ENCODE measurements at places on chromosomes 16 and 17.

- no peak for DNase-seq
Observed at GRCh38 chr16:75079346-75079926, 37.1 kb downstream of the LDHD start.

- no peak for DNase-seq
Observed at GRCh38 chr17:80106176-80106575, 4.8 kb downstream of the GAA start.

GRCh38 chr17:76527430-76528111, 9.9 kb downstream of the CYGB start:
- peak; percentile 24 for DNase-seq

DNA sequence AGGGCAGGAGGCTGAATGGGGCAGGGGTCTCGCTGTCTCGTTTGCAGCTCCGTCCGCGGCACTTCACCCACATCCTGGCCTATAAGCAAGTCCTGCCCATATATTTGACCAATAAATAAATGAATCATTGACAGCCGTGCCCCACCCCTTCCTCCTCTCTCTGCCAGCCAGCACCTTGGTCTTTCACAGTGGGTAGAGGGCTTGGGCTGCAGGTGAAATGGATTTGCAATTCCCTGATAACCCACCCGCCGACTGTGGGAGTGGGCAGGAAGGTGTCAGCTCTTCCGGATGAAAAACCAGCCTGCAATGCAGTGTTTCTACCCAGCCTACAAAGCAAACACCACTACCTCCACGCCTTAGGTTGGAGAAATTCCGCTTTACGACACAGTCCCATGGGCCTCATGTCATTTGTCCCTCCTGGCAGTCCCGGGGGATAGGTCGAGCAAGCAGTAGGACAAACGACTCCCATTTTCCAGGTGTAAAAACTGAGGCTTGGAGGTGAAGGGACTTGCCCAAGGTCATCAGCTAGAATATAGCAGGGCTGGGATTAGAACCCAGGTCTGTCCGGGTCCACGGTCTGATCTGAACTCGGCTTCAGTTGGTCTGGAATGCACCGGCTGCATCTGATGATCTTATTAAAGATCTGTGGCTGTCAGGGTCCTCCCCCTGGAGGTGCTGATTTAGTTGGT, 79.0 kb downstream of the ABCC1 start:
- DNase-seq, result no peak

DNA sequence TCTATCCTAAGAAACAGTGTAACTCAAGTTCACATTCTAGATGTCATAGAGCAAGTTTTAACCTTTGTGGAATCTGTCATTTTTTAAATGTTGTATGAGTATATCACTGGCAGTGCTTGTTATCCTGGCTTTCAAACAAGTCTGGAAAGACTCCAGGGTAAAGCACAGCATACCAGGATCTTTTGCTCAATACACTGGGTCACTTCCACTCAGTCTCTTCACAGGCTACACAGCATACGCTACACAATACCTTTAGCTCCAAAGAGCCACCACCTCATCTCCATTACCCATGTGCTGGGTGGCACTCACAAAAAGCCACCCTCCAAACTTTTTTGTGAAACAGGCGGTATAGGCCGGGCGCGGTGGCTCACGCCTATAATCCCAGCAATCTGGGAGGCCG, 69.5 kb downstream of the PARN start:
- DNase-seq, result no peak

- no peak for DNase-seq
Observed at GRCh38 chr16:49354101-49354500, 19.5 kb upstream of the C16orf78 start.

DNA sequence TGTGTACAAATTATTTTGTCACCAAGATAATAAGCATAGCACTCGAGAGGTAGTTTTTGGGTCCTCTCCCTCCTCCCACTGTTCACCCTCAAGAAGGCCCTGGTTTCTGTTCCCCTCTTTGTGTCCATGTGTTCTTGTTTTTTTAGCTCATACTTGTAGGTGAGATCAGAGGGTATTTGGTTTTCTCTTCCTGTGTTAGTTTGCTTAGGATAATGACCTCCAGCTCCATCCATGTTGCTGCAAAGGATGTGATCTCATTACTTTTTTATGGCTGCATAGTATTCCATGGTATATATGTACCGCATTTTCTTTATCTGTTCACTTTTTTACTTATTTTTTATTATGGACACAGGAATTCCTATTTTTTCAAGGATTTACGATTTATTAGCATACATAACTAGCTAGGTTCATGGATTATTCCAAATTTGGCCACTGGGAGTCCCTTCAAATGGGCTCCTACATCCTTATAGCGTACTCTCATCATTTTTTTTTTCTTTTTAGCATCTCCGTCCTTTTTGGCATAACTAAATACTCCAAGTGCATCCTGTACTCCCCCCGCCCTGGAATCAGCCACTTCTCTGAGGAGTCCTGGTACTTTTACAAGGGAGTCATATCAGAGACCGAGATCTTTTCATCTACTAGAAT, 7.3 kb downstream of the TADA2A start:
- DNase-seq, result no peak

- no peak for DNase-seq
Observed at GRCh38 chr17:55770196-55770870, 19.5 kb downstream of the PCTP start.

GRCh38 chr17:4583206-4583605, 1.1 kb upstream of the SMTNL2 start:
- DNase-seq, result no peak

DNA sequence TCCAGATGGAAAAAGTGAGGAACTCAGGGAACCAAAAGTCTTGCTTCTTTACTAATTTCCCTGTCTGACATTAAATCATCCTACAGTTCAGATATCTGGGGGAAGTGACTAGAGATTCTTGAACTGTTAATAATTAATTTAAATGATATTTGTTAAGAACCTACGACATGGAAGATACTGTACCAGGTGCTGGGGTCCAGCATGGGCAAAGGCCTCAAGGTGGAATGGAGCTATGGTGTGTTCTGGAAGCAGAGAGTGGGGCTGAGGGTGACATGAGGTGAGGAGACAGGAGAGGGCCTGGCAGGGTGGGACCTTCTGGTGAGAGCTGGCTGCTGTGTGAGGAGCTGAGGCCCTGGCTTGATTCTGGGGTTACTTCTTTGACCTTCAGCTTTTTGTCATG, 6.0 kb upstream of the CCL2 start:
- DNase-seq, result no peak

- no peak for DNase-seq
Observed at GRCh38 chr17:74217037-74217730, 3.8 kb downstream of the TTYH2 start.

- no peak for DNase-seq
Observed at GRCh38 chr16:84505249-84506187, 1.1 kb upstream of the MEAK7 start.

DNA sequence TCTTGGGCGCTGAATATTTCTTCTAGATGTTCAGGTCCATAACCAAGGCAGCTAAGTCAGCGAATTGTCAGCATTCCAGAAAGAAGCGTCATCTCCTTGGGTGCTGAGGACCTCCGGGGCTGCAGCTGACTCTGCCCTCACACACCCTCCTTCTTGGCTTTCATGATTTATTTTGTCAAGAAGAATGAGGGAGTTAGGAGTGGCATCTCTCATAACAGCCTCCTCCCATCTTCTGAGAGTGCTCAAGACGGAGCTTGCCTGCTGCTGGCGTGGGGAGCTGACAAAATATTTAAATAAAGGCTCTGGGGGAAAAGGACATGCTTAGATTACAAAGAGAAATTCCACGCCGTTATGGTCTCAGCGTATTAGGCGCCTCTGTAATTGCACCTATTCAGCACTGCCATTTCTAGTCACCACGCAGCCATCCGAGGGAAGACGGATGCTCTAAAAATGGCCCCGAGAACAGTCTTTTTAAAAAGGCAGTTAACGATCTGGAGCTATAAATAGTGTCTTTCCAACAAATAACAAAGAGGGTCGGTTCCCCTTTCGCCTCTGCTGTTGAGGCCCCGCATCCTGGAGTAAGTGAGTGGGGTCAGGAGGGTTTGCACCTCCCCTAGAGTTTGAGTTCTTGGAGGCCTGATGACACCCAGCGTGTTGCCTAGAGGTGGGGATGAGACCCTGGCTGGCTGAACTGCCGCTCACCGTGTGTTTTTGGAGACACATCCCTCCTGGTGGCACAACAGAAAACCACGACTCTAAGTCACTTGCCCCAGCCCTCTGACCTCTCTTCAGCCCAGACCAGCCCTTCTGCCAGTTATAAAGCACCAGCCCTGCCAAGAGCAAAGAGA, 187.0 kb downstream of the CCDC182 start:
- DNase-seq, result no peak

DNA sequence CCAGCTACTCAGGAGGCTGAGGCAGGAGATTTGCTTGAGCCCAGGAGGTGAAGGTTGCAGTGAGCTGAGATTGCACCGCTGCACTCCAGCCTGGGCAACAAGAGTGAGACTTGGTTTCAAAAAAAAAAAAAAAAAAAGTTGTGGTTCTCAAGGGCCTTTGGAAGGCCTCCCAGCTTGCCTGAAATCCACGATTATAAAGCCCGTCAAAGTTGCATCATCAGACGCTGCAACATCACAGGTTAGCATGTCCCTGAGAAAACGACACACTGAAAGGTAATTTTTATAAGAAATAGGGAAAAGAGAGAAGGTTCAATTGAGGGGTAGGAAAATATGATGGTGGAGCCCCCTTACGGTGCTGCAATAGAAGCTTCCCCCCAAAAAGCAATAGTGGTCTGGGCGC, 4.6 kb upstream of the LYZL6 start:
- no peak for DNase-seq

GRCh38 chr17:78921437-78921971, 3.7 kb downstream of the TIMP2 start:
- DNase-seq, result no peak

GRCh38 chr17:8019665-8020650, 17.5 kb downstream of the GUCY2D start:
- DNase-seq, result no peak

GRCh38 chr16:56244612-56245011, 53.3 kb downstream of the GNAO1 start:
- DNase-seq, result no peak

- DNase-seq, result peak; percentile 2
Observed at GRCh38 chr17:31095236-31096105, 694 bp downstream of the NF1 start.

- no peak for DNase-seq
Observed at GRCh38 chr16:62564291-62564690, 528.1 kb upstream of the CDH8 start.

- DNase-seq, result no peak
Observed at GRCh38 chr17:17159571-17159970, 46.6 kb downstream of the PLD6 start.

DNA sequence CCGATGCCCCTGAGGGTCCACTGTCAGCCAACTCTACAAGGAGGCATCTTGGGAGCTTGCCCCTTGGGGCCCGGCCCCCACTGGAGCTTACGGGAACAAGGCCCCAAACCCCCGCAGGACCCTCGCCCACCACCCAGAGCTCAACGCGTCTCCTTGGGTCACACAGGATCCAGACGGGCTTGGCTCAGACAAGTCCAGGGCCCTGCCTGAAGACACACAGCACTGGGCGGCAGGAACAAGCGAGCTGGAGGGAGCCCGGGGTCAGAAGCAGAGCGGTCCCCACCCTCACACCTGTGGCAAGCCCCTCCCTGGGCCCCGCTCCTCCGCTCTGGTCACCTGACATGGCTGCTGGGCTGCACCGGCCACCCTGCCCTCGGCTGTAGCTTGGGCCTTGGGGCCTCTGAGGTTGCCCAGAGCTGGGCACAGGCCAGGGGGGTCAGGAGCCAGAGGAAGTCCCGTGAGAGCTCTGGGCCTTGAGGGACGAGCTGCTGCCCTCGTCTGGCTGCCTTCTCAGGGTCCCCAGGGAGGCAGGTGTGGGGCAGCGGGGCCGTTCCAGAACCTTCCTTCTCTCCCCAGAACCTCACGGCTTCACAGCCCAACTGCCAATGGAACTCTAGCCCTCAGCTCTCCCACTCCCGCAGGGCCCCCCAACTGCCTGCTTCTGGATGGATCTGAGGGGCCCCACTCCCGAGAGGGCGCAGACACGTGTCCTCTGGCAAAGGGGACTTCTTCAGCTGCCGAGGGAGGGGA, at the start of gene CCDC154:
CCDC154 (minus strand) TSS at position 577 of the 750 bp plus-strand sequence; CDS start at position 343, 234 bp downstream.
- no peak for DNase-seq

- no peak for DNase-seq
Observed at GRCh38 chr17:59506894-59507726, 58.3 kb upstream of the DHX40 start.

DNA sequence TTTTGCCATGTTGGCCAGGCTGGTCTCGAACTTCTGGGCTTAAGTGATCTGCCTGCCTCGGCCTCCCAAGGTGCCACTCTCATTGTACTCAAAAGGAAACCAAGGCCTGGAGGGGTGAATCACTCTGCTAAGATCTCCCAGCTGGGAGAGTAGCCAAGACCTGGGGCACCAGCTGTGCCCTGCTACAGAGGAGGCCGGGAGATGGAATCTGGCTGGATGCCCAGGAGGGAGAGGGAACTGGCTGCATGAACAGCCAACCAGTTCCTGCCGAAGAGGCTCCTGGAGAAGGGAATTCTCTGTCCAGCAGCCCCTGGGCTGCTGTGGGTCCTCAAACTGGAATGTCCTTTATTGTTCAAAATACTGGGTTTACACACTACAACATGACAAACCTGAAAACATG, 238.7 kb upstream of the CIBAR2 start:
- DNase-seq, result no peak

DNA sequence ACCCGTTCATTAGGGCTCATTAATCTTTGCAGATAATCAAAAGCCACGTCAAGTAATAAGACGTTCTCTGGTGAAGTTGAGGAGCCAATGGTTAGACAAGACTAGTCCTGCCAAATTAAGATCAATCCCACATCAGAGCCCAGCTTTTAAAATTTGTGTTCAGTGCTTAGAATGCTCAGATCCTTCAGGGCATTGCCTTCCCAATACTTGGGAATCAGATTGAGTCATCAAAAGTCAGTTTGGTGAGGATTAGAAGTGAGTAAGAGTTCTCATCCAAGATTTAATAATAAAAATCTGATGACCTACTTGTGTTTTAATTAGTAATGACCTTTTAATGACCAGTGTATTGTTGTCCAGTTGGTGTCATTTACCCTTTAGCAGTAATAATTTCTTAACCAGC, 19.8 kb downstream of the MAP2K4 start:
- no peak for DNase-seq
